ENCODE measurements at places on chromosomes 12 and 14.
A peak's percentile ranks its signal among the peaks of the same experiment; 100 is the strongest.

- DNase-seq = no peak
Observed at GRCh38 chr12:138898-139534, 72.4 kb downstream of the IQSEC3 start.

- DNase-seq = no peak
Observed at GRCh38 chr12:112199136-112199535, 73.8 kb downstream of the TRAFD1 start.

DNA sequence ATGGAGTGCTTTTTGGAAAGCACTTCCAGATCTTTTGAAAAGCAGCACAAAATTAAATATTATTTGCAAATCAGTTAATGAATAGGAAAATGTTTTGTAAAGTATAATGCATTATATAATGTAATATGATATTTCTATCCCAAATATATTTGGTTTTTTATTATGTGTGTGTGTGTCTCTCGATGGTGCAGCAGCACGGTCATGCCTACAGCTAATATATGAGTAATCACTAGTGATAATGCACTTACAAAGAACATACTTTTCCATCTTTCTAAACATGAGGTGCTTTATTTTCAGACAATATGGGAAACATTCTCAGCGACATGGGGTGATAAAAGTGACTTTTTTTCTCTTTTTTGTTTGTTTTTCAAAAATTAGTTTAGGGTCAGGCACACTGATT lies 1.3 kb upstream of the EEA1 start:
- peak; percentile 41 for DNase-seq

DNA sequence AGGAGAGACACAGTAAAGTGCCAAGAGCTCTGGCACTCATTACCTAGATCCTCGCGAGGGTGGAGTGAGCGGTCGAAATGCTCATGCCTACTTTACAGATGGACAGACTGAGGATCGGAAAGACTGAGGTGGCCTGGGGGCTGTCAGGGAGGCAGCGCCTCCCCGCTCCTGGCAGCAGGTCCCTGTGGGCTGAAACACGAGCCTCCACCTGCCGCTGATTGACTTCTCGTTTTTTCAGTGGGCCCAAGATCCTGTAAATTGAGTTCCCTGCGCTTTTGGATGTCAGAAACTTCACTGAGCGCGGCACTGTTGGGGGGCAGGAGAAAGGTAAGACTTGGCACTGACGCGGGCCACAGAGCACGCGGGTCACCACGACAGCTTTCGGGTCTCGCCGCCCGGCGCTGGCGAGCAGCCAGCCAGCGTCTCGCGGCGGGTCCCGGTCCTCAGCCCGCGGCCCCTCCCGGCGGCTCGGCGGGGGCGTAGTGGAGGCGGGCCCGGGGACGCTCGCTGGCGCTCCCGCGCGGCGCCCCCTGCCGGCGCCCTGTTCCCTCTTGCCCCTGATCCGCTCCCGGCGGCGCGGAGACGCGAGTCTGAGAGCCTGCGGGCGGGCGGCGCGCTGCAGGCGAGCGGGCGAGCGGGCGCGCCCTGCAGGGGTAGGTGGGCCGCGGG lies 552 bp upstream of the SCN8A start:
- DNase-seq = peak; percentile 46

DNA sequence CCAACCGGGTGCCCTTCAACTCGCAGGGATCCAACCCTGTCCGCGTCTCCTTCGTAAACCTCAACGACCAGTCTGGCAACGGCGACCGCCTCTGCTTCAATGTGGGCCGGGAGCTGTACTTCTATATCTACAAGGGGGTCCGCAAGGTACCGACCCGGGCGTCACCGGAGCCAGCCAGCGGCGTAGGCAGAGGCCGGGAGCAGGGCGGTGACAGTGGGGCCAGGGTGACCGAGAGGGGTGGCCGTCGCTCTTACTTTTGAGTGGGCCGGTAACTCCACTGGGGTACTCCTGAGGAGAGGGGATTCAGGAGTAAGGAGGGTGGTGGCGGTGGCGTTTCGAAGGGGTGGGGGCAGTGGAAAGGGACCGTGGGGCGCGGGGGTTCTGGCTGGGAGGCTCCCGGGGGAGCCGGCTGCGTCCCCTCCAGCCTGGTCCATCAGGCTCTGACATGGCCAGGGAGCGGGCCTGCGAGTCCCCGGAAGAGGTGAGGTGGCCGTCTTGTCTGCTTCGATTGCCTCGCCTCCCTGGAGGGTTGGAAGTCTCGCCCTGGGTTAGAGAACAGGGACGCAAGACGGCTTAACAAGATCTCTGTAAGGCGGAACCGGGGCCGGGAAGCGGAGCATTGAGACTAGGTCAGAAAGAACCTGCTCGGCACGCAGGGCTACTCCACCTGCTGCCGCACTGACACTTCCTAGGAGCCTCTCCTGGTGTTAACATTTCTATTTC lies 491 bp downstream of the WDR20 start:
- peak; percentile 55 for DNase-seq

- DNase-seq = peak; percentile 6
Observed at GRCh38 chr12:117803001-117803400, 165.8 kb downstream of the KSR2 start.

- DNase-seq = peak; percentile 74
Observed at GRCh38 chr12:72017054-72017651, 78.5 kb downstream of the TPH2 start.

- no peak for DNase-seq
Observed at GRCh38 chr14:54589843-54590242, 22.9 kb downstream of the SAMD4A start.

Measured in epithelial cell of esophagus (primary cell).